Karpas-422 (cell line): ENCODE measurements at places on chromosomes 13 and 19. TPM values are rescaled to one million over a fixed set of nuclear protein-coding genes. Genes with fewer than 3 reads are reported as not detected.

DNA sequence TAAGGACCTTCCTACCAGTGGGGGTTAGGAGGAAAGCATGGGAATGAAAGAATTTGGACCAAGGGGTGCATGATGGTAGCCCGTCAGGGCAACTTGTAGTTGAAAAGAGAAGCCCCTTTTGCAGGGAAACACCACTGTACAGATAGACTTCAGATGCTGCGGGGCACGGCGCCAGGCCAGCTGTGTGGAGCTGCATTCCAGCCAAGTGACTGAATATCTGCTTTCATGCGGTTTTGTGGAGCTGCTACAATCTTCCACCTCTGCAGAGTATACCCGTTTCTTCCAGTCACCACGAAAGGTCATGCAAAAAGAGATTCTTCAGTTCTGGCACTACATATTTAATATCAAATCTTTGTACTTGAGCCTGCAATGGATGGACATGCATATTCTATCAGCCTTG lies 104.7 kb downstream of the RGCC start:
- DNase-seq = no peak

GRCh38 chr19:29561601-29562000 lies 35.8 kb downstream of the VSTM2B start:
- DNase-seq = no peak

GRCh38 chr19:38310986-38311385 lies 4.8 kb downstream of the YIF1B start:
- no peak for DNase-seq

SPACA4 gene
- total RNA-seq = not detected in 2 replicates
